Left renal pelvis (tissue), 4 donors: ENCODE measurements at places on chromosomes 4 and X. TPM values are rescaled to one million over a fixed set of nuclear protein-coding genes. Genes with fewer than 3 reads are reported as not detected.

L1CAM gene
- polyA plus RNA-seq, result 42.3 TPM

GRCh38 chr4:122996350-122996749, 74.0 kb upstream of the NUDT6 start:
- no peak for DNase-seq

DNA sequence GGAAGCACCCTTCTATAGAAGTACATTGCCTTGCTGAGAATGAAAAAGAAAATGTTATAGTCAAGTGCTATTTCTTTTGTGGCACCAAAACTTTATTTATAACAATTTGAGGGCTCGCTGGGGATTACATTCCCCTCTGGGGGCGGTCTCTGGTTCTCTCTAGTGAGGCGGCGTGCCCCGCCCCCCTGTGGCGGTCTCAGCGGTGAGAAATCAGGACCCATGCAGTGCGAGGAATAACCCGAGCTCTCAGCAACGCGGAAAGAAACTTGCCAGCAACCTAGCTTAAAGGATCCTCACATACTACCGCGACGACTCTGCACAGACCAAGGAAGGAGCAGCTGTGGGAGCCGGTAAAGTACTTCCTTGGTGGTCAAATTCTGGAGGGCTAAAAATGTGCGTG, 83.4 kb upstream of the SHISA3 start:
- no peak for DNase-seq

VAMP7 gene
- polyA plus RNA-seq, result 40.1 TPM

- no peak for DNase-seq
Measured at GRCh38 chr4:40337051-40337450, 1.9 kb downstream of the CHRNA9 start.

- no peak for DNase-seq
Measured at GRCh38 chr4:129748991-129749390, 653.0 kb downstream of the C4orf33 start.

FRG1 gene
- 67.8 TPM for polyA plus RNA-seq

DNA sequence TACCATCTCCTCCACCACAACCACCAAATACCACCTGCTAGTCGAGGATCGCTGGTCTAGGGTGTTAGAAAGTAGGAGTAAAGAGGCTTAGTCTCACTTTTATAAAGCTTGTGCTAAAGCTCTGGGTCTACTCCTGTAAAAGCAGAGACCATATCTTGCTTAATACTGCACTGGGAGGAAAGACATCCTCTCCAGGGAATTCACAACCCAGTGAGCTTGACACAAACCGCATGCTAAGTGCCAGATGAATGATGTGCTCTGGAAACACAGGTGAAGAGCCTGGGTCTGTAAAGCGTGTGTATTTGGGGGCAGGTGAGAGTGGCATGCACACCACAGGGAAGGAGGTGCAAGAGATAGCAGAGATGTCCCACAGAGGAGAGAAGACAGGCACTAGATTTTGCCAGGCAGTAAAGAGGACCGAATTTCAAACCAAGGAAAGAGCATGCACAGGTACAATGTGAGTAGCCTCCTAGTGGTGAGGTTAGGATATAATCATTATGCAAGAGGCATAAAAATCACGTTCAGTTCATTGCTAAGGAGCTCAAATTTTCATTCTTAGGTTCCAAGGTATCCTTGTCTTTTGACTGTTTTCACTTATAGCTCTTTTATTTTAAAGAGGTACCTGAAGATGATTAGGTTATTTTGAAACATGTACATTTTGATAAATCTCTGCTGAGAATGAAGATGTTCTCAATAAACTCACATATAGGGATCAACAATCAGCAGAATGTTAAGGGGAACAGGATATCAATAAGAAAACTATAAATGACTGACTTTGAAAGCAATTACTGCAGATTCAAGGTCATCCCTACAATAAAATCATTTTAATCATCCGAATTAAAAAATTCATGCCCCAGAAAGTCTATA, 20.7 kb downstream of the TAPT1 start:
- no peak for DNase-seq

GRCh38 chr4:145739845-145740244, 59.9 kb downstream of the C4orf51 start:
- no peak for DNase-seq

CCDC110 gene
- polyA plus RNA-seq, result 1.5 TPM

CYTL1 gene
- 6.6 TPM for polyA plus RNA-seq

SORBS2 gene
- polyA plus RNA-seq, result 73.3 TPM

PCDH19 gene
- 4.6 TPM for polyA plus RNA-seq

DNA sequence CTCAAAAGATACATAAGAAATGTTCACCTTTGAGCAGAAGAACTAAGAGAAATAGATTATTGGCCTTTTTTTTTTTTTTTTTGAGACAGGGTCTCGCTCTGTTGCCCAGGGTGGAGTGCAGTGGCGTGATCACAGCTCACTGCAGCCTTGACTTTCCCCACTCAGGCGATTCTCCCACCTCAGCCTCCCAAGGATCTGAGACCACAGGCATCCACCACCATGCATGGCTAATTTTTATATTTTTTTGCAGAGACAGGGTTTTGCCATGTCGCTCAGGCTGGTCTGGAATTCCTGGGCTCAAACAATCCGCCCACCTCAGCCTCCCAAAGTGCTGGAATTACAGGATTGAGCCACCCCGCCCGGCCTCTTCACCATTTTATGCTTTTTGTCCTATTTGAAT, 2.9 kb upstream of the TLR6 start:
- no peak for DNase-seq

GRCh38 chr4:113636438-113636818, 125.1 kb downstream of the CAMK2D start:
- no peak for DNase-seq

DNA sequence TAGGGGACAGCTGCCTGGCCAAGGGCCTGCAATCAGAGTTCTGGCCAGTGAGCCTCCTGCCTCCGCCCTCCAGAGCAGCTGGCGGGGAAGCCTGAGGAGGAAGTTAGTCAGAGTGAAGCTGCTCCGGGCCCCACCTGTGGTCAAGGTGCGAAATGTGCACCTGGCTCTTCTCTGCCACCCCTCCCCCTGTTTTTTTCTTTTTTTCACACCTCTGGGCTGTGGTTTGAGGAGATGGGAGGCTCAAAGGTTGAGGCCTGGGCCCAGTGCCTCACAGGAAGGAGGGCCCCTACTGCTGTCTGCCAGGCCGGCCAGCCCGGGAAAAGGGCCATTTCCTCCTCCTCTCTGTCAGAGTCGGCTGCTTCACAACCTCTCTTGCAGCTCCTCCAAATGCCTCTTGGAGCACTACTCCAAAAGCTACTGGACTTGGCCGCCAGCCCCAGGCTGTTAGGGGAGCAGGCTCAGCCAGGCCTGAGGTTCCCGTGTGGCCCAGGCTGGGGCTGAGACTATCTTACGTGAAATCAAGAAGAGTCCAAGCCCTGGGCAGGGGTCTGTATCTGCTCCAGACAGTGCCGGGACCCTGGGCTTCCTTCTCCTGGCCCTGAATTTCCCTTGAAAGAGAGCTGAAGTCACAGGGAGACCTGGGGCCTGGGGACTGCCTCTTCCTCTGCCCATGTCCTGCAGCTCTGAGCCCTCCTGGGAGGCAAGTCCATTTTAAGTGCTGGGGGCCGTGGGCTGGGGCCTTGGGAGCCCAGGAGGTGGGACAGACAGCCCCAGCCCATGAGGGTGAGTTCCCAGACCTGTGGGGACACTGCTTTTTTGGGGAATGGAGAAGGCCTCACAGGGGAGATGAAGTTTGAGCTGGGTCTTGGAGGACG, 4.5 kb upstream of the CXCR3 start:
- DNase-seq, result peak; percentile 22

- DNase-seq, result no peak
Measured at GRCh38 chr4:96073461-96073860, 233.6 kb downstream of the PDHA2 start.

- DNase-seq, result no peak
Measured at GRCh38 chrX:153463031-153463430, 7.3 kb downstream of the HAUS7 start.

DNA sequence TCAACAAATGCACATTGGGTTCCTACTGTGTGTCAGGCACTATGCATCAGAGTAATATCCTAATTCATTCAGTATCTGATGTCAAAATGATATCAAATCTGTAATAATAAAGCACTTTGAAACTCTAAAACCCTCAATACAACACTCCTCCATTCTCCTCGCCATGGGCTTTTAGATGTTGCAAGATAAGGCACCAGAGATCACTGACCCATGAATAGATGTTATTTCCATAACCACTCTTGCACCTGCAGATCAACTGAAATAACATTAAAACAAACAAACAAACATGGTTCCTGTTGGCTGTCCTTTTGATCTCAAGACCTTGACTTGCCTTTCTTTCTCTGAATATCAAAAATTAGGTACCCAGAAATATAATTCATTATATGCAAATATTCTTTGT, 100.2 kb downstream of the MAB21L2 start:
- DNase-seq, result no peak

TECRL gene
- polyA plus RNA-seq, result not detected

LRRC66 gene
- polyA plus RNA-seq, result 0.45 TPM

GRCh38 chrX:6225911-6226595, 2.6 kb downstream of the NLGN4X start:
- no peak for DNase-seq

- DNase-seq, result no peak
Measured at GRCh38 chr4:15901007-15901406, 37.5 kb downstream of the FGFBP1 start.

GRCh38 chrX:31353095-31353494, 281.3 kb upstream of the FTHL17 start:
- DNase-seq, result no peak

NXT2 gene
- polyA plus RNA-seq, result 25.8 TPM

DNA sequence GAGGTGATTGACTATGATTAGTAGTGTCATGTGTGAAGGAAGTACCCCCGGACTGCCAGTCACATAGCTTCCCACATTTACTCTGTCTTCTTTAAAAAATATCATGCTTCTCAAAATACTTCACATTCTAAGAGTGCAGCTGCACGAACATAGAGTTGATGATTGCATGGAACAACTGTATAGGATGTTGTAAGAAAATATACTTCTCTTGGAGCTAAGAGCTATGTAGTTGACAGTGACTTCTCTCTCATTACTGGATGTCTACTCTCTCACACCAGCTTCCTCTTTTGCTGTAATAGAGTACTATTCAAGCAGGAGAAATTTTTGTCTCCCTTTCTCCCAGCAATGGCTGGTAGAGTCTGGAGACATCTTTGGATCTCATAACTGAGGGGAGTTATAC, 99.4 kb upstream of the PUDP start:
- no peak for DNase-seq

GRCh38 chr4:159127745-159128518, 25.1 kb downstream of the RAPGEF2 start:
- DNase-seq, result no peak

- no peak for DNase-seq
Measured at GRCh38 chrX:110532581-110532931, 173.9 kb downstream of the RTL9 start.

DNA sequence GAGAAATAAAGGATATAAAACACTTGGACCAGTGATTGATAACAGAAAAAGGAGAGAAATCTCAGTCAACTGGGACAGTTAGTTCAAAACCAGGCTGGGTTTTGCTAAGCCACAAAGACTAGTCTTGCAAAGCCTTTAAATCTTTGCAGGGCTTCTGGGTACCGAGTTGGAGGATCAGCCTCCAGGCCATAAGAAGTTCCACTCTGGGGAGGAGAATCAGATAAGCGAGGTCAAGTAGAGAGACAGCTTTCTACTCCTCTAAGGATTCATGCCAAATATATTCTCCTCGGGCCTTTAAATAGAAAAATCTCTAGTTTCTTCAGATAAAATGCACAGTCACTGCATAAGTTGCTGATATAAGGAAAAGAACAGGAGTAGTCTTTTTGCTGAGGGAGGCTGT, 92.7 kb downstream of the MFAP3L start:
- DNase-seq, result no peak

TIMM17B gene
- polyA plus RNA-seq, result 34.2 TPM

- no peak for DNase-seq
Measured at GRCh38 chrX:95350774-95351488, 1333.7 kb upstream of the DIAPH2 start.

GRCh38 chr4:2091990-2092668, 33.0 kb downstream of the NAT8L start:
- DNase-seq, result no peak

SCML2 gene
- polyA plus RNA-seq, result 11.6 TPM

DNA sequence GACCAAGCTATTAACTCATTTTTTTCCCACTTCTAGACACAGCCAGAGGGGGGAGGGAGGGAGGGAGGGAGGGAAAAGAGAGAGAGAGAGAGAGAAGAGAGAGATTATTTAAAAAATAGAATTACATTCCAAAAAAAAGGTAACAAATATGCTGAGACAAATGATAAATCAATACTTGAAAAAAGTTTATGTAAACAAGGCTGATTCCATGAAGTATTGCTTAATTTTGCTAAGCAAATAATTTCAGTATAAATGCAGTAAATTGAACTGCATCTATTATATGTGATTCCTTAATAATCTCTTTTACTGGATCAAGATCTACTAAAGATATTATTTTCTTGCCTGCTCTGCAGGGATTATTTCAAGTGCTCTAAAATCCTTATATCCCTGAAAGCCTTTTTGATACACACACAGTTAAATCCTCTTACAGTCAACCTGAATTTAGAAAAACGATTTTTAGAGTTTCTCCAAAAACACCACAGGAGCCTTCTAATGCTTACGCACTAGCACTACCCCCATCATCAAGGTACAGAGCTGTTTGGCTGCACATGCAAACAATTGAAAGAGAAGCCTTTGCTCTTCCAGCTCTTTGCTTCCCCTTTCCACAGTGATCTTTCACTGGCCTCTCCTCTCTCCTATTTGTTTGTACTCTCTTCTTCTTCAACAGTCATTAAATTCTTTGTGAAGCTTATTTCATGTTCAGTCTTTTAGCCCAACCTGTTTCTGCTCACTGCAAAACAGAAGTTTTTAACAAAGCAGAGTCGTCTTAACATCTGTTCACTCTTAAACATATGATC, 426.3 kb upstream of the FAM241A start:
- no peak for DNase-seq

DNA sequence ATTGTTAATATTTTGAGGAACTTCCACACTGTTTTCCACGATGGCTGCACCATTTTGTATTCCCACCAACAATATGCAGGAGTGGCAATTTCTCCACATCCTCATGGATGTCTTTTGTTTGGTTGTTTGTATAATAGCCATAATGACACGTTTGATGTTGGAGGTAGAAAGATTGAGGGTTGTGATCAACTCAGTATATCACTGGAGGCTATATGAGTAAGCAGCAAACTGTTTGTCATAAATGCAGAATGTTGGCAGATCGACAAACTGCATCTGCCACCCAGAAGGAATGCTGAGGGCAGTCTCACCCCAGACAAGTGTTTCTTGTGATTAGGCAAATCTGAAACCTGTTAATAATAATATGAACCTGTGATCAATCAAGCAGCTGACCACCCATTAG, 243.9 kb upstream of the WDFY3 start:
- no peak for DNase-seq

- no peak for DNase-seq
Measured at GRCh38 chr4:139392797-139393196, 61.1 kb upstream of the RAB33B start.

DNA sequence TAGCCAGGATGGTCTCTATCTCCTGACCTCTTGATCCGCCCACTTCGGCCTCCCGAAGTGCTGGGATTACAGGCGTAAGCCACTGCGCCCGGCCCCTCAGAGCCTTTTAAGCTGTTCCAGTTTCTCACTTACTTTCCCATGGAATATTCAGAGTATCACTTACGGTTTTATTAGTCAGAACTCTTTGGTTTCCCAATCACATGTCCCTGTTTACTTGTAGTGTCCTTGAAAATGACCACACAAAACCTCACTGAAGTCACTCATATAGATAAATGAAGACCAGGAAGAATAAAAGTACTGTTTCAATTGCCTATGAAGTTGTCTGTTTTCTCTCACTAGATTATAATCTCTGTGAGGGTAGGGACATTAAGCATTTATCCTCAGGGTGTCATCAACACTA, 217.2 kb upstream of the HCCS start:
- no peak for DNase-seq

- DNase-seq, result no peak
Measured at GRCh38 chrX:153435845-153436244, 10.0 kb downstream of the TREX2 start.

ENAM gene
- 6.0 TPM for polyA plus RNA-seq

UCP1 gene
- polyA plus RNA-seq, result not detected
